ENCODE measurements at places on chromosomes 3 and 15. TPM values are rescaled to one million over a fixed set of nuclear protein-coding genes. Genes with fewer than 3 reads are reported as not detected.

GRCh38 chr3:142259359-142259758, 34.0 kb upstream of the GK5 start:
- DNase-seq, result no peak

DNA sequence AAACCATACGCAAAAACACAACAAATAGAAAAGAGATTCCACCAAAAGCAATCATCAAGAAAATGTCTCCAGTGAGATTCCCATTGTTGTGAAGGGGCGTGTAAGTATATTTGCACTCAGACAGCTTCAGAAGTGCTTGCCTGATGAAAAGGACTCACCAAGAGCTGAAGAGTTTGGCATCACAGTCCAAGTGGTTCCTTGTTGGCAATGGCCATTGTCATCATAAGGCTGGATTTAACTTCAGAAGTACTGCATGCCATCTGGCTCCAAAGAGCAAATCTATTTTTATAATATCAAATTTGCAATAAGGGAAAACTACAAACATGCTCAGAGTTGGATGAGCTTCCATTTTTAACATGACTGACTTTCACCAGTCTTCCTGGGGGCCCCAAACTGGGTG, 505.3 kb upstream of the NR2F2 start:
- DNase-seq, result no peak

- no peak for DNase-seq
Measured at GRCh38 chr15:83610901-83611685, 42.8 kb upstream of the ADAMTSL3 start.

The ERC2 gene
- total RNA-seq, result 0.79 TPM

The SAMD7 gene
- total RNA-seq, result not detected

DNA sequence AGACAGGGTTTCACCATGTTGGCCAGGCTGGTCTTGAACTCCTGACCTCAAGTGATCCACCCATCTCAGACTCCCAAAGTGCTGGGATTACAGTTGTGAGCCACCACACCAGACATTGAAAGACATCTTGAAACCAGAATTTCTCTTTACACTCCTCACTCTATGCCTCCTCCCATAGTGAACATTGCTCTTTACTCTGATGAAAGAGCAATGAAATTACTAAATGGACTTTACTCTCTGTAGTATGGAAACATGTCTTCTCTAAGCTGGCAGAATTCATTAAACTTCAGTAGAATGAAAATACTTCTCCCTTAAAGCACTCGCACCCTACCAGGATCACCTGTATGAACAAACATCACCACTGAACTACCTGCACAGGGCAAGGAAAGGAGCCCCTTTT, 27.8 kb upstream of the TFG start:
- DNase-seq, result no peak

The GHSR gene
- not detected for total RNA-seq

DNA sequence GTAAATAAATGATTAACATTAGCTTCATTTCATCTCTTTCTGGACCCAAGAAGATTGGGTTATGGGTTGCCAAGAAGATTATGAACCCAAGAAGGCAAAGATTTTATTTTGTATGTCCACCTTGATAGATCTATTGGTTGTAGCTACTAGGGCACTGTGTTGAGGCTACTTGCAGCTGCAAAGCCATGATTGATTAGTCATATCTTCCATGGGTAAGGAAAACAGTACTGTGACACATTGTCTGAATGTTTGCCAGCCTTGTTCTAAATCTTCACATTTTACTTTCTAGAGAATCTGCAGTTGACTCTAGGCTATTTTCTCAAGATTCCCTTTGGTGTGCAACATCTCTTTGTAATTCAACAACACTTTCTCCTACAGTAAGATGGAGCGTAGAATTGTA, 229.2 kb upstream of the KCNH8 start:
- DNase-seq, result no peak

- no peak for DNase-seq
Measured at GRCh38 chr3:55691141-55691540, 204.0 kb upstream of the WNT5A start.

The ZNF620 gene
- total RNA-seq, result 9.7 TPM

- DNase-seq, result no peak
Measured at GRCh38 chr3:33704891-33705290, 13.2 kb downstream of the CLASP2 start.

DNA sequence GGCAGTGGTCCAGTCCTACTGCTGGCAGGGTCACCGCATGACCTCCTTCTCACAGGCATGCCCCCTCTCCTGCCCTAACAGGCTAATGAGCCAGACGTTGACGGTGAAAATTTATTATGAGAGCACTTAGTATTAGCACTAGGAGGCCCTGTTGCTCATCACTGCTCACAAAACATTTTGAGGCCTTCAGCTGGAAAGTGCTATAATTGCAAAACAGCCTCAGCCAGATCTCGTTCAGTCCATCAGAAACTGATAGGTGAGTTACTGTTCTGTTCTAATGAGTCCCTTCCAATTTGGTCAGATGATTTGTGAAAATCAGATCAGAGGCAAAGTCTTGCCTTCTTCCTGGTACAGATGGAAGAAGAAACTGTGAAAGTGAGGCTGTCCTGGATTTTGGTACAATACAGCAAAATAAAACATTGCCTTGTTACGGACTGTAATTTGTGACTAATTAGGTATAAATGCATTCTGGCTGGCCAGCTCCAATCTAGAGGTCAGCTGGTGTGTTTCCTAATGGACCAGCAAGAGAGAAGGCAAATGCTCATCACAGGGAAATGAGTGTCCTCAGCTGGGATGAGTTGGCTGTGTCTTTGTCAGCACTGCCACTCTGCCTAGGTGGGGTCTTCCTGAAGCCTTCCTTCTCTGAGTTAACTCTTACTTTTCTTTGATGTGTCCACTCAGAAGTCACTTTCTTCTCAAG, 316.8 kb downstream of the CHST2 start:
- DNase-seq, result no peak

The BOC gene
- under 0.01 TPM for total RNA-seq

DNA sequence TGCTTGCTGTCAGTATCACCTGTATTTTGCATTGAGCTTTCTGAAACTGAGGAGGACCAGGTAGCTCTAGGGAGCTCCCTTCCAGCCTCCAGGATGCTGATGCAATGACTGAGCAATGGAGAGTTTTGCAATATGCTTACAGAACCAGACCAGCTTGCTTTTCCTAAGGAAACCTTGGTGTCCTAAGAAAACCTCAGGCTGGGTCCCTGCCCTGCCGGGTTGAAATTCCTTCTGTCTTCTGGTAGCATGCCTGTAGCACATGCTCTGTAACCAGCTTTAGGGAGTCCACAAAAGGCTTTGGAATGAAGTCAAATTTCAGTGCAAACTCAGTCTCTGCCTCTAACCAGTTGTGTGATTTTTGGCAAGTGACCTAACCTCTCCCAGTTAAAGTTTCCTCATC, 65.8 kb upstream of the GSK3B start:
- DNase-seq, result no peak

- DNase-seq, result no peak
Measured at GRCh38 chr3:186536883-186537844, 7.0 kb downstream of the CRYGS start.

DNA sequence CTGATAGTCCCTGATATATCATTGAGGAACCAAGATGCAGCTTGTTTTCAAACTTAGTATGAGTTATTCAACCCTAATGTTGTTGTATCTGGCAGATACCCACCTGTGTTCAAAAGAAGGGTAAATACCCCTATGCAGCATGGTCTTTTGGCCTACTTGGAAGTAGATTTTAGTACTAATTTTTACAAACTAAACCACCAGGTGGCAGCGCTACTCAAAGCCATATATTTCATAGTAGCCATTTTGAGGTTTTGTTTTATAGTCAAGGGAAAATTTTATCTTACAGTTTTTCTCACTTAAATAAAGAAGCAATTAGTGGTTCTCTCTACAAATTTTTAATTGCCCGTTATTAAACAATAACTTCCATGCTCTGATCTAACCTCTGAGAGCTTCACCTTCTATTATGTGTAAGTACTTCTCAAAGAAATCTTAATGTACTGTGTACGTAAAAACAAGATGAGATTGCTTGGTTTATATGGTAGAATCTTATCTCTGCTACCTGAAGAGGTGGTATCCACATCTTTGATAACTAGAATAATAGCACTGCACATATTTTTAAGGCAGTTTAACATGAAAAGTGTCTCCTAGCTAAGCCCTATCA, 31.5 kb upstream of the MLF1 start:
- peak; percentile 82 for DNase-seq

DNA sequence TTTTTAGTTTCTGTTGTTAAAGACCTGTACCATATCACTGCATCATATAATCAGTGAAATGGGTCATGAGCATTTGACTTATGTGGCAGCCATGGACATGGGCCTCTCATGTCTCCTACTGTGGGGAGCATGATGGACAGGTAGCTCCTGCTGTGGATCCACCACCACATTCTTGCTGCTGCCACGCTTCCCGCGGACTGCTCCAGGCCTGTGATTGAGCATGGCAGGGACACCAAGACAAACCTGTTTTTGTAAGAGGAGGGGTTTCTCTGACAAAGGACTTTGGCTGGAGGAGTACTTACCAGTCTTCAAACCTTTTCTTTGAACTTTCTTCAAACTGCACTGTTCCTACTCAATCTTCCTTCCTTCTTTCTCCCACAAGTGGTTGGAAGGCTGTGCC, 17.9 kb upstream of the P2RY14 start:
- DNase-seq, result no peak

DNA sequence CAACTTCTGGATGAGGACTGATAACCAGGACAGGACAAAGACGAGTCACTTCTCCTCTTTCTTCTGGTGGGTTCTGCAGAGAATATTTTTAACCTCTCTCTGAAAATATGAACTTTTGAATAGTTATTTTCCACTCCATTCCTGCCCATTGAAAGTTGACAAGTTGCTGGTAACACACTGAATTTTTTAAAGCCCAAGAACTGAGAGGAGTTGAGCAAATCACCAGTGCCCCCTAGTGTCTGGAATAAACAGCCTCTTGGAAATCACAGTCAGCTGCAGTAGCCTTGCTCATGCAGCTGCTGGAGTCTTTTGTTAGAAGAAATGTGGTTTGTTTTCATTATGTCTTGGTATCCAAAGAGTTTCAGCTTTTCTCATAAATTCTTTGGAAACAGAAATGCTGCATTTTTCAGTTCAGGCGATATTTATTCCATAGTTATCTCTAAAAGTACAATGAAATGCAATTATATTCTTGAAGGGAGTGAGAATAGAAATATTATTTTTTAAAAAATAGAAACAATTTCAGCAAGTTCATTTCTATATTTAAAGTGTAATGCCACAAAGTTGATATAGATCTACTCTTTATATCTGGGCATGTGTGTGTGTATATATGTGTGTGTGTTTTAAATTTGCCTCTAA, 741.0 kb upstream of the CBLB start:
- DNase-seq, result peak; percentile 89

GRCh38 chr3:159879146-159879545, 109.5 kb upstream of the IL12A start:
- no peak for DNase-seq

GRCh38 chr3:117762621-117763037, 1053.0 kb downstream of the TUSC7 start:
- no peak for DNase-seq

GRCh38 chr3:14834121-14834520, 15.4 kb downstream of the FGD5 start:
- DNase-seq, result no peak

The SERINC4 gene
- not detected for total RNA-seq

GRCh38 chr3:54550221-54550977, 377.5 kb downstream of the LRTM1 start:
- DNase-seq, result no peak

The PRSS50 gene
- total RNA-seq, result not detected

GRCh38 chr15:74628199-74628598, 12.6 kb downstream of the CLK3 start:
- no peak for DNase-seq

The DIS3L gene
- 37.0 TPM for total RNA-seq

DNA sequence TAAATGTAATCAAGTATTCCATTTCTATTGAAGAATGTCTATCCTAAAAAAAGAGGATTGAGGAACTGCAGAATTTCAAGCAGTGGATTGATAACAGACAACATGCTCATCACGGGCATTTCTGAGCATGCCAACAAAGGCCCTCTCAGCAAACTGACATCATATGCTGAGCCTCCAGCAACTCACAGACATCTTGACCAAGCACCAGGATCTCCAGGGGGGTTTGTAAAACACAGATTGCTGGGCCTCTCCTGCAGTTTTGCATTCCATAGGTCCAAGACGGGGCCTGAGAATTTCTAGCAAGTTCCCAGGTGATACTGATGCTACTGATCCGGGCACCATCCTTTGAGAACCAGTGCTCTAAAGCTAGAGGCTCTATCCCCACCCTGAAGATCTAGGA, 85.0 kb downstream of the FOXP1 start:
- no peak for DNase-seq

DNA sequence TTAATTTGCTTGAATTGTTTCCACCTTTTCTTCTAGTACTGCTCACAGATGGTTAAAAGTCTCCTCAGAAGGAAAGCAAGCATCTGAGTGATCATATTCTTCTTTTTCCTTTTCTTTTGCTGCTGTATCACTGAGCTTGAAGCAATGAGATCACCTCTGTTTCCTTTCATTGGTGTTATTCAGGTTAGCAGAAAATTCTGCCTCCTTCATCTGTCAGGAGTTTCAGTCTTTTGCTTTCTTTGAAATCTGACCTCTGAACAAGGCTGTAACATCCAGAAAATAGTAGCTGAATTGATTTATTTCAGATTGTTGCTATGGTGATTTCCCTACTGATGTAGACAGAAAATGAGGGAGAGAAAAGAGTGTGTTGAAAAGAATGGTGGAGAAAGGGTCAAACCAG, 343.0 kb downstream of the MFSD1 start:
- no peak for DNase-seq

- no peak for DNase-seq
Measured at GRCh38 chr3:61664105-61664482, 102.7 kb downstream of the PTPRG start.

DNA sequence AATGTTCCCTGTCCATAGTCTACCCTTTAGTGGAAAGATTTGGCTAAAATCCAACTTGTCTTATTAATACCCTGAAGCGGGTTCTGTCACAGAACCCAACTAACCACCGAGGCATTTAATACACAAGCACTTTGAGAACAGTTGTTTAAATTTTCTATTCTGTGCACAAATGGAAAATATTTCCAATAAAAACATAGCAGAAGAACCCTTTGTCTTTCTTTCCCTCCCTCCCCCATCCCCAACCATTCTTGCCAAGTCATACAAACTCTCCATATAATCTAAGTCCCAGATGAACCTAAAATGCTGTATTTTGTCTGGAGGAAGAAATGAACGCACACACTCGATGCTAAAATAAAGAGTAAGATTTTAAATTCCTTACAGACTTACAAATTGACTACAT, 126.9 kb upstream of the STRIT1 start:
- no peak for DNase-seq

The ABHD2 gene
- 51.7 TPM for total RNA-seq

- DNase-seq, result no peak
Measured at GRCh38 chr3:177333533-177334520, 136.5 kb upstream of the TBL1XR1 start.

The SLC22A13 gene
- total RNA-seq, result 0.19 TPM

DNA sequence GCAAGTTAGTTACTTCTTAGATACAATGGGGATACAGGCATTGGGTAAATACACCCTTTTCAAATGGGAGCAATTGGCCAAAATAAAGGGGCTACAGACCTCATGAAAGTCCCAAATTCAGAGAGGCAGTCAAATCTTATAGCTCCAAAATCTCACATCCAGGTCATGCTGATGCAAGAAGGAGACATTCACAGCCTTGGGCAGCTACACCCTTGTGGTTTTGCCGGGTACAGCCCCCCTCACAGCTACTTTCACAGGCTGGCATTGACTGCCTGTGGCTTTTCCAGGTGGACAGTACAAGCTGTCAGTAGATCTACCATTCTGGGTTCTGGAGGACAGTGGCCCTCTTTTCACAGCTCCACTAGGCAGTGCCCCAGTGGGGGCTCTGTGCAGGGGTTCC, 17.5 kb upstream of the PLSCR1 start:
- DNase-seq, result no peak

GRCh38 chr15:32677238-32677750, 35.8 kb downstream of the SCG5 start:
- DNase-seq, result no peak

Data from dermis blood vessel endothelial cell (primary cell).